ENCODE measurements at places on chromosomes 4 and X. TPM values are rescaled to one million over a fixed set of nuclear protein-coding genes. Genes with fewer than 3 reads are reported as not detected.

Gene VGLL1
- total RNA-seq, result not detected

Gene NEUROG2
- not detected for total RNA-seq

Gene CMC4
- 28.0 TPM for total RNA-seq

Gene PFKFB1
- total RNA-seq, result not detected

Gene GPM6B
- total RNA-seq, result 15.3 TPM

Gene CHRDL1
- total RNA-seq, result 7.8 TPM

Gene DUSP9
- total RNA-seq, result not detected

Gene MYOZ2
- 1.8 TPM for total RNA-seq

Gene AREG
- 13.9 TPM for total RNA-seq

Gene SLC10A6
- 0.18 TPM for total RNA-seq

Gene LRP2BP
- 0.18 TPM for total RNA-seq

Gene CHIC2
- total RNA-seq, result 72.0 TPM

Gene TRMT2B
- total RNA-seq, result 8.7 TPM

Gene CENPI
- 4.1 TPM for total RNA-seq

Gene PROM1
- not detected for total RNA-seq
